ENCODE measurements at places on chromosomes 2 and 18.

DNA sequence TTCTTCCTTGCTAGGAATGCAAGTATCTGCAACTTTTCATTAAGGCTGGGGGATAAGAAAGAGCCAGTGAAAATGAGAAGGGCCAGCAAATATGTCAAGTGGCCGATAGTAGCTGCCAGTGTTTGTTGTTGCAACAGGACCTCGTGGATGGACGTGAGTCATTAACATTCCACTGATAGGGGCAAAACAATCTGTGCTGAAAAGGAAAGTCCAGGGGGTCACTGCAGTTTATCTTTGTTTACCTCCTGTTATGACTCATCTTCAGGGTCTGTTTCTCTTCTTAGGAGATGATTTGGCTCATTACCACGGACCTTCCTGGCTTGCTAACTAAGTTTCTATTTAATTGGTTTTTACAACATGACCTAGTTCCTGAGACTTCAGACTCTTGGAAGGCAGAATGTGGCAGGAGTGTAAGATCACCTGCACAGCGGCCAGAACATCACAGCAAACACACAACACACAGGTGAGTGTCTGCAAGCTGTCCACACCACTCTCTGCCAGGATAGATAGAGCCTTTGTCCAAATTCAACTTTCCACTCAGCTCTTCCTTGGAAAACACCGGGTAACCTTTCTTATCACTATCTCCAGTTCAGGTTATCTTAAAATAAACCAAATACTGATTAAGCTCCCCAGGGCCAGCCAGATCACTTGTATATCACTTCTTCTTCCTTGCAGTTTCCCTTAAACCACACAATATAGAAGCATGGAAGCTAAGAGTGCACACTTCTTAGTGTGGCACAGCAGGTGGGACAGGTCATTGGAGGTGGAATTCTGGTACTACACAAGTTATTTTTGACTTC is 157.5 kb upstream of the LMAN1 start:
- no peak for DNase-seq

GRCh38 chr18:53943326-53943860 is 281.1 kb downstream of the MBD2 start:
- no peak for DNase-seq

GRCh38 chr2:171991027-171991426 is 8.7 kb upstream of the METAP1D start:
- no peak for DNase-seq

DNA sequence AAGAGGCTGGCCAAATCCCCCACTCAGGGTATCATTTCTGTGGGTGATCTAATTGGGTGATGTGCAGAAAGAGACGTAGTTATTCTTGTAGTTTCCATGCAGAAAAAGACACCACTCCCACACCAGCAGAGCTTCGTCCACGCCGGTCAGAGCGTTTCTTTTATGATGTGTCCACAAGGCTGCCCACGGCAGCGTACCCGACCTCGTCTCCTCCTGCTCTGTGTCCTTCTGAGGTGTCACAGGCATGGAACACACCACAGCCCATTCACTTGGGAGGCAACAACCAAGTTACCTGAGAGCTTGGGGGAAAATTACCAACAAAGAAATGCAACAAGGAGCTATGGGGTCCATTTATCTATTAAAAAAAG is 131.3 kb downstream of the PXDN start:
- no peak for DNase-seq

DNA sequence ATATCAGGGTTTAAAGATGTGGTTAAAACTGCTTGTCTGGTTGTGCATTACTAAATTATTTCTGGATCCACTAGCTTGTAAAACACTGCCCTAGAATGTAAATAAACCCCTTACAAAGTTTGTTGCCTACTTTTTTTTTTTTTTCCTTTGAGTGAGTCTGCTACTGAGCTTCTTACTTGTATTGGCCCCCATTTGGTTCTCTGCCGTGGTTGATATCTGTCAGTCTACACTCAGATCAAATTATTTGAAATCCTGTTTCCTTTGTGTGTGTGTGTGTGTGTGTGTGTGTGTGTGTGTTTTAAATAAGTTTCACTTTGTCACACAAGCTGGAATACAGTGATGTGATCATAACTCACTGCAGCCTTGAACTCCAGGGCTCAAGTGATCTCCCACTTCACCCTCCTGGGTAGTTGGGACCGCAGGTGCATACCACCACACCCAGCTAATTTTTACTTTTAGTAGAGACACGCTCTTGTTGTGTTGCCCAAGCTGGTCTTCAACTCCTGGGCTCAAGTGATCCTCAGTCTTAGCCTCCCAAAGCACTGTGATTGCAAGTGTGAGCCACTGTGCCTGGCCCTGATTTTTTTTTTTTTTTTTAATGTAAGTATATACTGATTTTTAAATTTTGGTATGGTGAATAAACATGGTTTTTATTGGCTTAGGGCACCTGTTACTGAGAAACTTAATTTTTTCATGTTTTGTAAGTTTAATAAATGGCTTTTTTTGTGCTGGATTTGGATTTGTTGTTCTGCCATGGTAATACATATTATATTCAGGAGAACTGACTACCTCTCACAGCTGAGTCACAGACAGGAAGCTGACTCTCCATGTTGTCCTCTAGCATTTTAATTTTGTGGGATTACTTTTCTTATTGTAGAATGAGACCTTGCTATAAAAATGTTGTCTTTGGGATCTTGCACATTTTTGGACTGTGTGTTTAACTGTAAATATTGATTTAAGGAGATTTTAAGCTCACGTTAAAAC is 48.5 kb downstream of the MAP4K4 start:
- DNase-seq: no peak

DNA sequence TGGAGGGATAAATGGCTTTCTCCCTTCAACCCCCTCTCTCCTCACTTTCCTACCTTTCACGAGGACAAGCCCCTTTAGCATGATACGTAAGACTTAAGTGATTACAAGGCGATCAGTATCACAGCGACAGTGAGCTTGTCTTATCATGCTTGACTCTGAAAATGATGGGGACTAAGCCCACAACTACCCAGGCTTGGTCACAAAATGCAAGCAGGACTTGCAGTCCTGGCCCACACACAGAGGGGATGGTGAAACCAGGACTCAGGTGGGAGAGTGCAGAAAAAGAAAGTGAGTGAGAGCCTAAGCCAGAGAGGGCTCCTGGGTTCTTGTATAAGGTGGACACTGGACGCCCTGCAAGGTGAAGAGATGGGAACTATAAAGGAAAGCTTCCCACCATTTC is 95.7 kb upstream of the ARL4C start:
- DNase-seq: no peak

DNA sequence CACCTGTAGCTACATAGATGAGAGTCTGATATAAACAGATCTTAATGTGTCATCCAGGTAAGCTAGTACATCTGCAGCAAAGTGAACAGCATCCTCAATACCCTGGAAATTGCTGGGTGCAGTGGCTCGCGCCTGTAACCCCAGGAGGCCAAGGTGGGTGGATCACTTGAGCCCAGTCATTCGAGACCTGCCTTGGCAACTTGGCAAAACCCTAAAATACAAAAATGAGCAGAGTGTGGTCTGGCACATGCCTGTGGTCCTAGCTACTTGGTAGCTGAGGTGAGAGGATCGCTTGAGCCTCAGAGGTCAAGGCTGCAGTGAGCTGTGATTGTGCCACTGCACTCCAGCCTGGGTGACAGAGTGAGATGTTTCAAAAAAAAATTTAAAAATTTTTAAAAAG is 233.9 kb upstream of the SP5 start:
- DNase-seq: no peak

Measured in CD4-positive, alpha-beta T cell treated with Interleukin-2 at 100 ng/mL for 4 hours (primary cell).